ENCODE measurements at places on chromosomes 2 and 18.
A peak's percentile ranks its signal among the peaks of the same experiment; 100 is the strongest.

DNA sequence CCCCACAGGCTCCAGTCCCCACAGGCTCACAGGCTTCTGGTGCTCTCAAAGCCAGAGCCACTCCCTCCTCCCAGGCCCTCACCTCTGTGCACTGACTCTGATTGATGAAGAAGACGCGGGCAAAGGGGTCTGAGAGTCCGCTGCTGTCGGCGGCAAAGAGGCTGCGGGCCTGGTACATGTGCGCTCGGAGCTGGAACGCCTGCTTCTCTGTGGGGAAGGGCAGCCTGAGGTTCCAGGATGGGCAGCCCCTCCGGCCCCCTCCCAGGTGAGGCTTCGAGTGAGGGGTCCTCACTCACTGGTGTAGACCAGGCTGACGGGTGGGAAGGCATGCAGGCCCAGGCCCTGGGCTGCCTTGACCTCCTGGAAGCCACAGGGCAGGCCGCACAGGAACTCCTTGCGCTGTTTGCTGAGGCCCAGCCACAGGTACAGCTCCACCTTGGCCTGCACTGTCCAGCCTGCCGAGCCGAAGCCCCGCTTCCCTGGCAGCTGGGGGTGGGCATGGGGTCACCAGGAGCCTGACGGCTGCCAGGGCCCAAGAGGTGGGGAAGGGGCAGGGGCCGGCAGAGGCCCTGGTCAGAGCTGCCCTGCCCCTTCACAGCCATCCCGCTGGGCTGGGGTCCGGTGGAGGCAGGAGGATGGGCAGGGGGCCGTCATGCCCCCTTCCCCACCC, 2.0 kb downstream of the OTOF start:
- DNase-seq, result no peak

DNA sequence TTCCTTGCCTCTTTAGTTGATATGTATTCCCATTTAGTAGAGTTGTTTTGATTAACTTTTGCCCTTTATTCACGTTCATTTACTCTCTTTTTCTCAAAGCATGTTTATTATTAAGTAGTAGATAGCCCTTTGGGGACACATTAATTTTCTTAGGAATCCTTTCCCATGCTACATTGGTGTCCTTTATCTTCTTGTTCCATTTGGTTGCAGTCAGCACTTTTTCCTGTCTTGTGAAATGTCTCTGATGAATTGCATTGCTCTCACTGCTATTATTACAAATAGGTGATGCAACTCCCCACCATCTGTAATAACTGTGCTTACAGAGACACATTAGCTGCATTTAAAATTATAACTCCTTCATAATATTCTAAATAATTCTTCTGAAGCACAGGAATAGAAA, 428.5 kb upstream of the CNTNAP5 start:
- DNase-seq, result no peak

- DNase-seq, result no peak
Observed at GRCh38 chr18:52812834-52813233, 472.8 kb downstream of the DCC start.

DNA sequence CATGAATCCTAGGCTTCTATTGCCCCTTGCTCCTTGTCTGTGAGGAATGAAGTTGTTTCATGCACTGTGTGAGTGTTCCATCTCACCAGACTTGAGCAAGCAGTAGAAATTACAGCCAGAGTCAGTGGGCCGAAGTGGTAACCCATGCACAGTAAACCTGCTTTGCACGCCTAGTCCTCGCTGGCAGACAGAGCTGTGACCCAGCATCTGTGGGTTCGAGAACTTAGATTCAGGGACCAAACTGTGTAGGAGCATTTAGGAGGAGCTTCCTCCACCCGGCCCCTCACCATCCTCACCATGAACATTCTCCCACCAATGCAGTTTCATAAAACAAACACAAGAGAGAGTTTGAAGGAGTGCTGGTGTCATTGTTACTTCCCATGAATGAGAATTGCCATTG, 21.6 kb upstream of the TEX51 start:
- DNase-seq, result no peak

DNA sequence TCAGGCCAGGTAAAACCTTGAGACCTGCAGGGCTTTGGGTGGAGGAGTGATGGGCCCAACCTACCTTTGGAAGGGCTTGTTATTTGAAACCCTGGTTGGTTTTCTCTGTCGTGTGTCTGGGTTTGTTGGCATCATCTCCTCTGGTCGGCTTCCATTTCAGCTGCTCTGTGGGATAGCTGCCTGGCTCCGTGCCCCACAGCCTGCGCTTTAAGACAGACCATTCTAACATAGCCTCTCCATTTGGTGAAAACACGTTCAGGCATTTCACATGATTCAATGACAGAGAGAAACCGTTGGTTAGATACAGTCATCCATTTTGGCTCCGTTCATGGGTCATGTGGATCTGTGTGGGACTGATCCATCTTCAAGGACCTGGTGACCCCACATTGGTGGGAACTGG, 37.0 kb upstream of the LYPD6B start:
- DNase-seq, result no peak

DNA sequence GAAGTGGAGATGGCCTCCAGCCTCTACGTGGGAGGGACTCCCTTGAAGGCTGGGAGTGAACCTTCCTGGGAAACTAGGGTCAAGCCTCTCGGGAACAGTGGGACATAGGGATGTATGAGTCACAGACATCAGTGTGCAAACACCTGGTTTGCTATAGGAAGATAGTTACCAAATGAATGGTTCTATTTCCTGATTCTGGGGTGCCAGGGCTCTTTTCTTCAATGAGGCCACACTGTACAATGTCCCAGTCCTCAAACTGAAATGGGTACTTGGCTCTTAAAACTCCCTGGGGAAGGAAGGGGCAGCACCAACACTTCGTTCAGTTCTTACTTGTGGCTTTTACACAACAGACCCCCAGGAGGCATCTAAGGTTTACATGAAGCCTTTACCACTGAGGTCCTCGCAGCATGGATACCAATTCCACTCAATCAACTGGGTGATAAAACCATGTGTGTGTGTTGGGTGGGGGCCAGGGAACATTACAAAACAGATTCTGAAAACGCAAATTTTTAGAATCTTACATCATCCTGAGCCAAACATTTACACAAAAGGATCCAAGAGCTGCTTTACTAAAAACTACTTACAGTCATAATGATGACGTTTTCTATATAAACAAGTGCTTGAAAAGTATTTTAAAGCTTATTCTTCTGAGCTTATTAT, 10.4 kb downstream of the ERFE start:
- DNase-seq, result peak; percentile 80

DNA sequence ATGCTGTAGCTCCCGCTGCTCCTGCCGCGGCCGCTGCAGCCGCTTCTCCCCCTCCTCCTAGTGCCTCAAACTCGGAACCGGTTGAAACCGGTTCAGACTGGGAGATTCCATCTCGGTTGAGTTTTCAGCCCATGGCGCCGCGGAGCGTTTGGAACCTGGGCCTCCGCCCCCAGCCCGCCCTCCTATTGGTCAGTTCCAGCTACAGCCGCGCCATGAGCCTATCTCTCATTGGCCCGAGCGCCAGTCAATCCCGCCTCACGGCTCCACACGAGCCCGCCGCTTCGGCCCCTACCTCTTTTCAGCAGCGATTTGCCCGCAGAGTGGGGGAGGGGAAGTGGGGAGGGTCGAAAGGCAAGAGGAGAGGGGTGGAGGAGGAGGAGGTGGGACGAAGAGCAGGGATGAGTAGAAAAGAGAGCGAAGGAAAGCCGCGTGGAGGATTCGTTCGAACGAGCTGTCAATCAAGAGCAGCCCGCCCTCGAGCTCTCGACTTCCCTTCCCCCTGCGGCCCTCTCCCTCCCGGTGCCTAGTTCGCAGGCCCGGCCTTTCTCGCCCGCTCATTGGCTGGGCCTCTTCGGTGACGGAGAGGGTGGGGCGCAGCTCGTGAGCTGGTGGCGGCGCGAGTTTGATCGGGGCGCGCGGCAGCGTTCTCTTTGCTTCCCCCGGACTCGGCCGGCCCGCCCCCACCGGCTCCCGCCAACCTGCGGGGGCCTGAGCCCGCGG, at the start of gene XPO1:
TSS of gene XPO1 (minus strand) at position 157 of the 720 bp plus-strand sequence. CDS start 4,459 bp downstream, outside the sequence.
- peak; percentile 98 for DNase-seq

- no peak for DNase-seq
Observed at GRCh38 chr2:207167099-207167923, 1.6 kb upstream of the KLF7 start.

DNA sequence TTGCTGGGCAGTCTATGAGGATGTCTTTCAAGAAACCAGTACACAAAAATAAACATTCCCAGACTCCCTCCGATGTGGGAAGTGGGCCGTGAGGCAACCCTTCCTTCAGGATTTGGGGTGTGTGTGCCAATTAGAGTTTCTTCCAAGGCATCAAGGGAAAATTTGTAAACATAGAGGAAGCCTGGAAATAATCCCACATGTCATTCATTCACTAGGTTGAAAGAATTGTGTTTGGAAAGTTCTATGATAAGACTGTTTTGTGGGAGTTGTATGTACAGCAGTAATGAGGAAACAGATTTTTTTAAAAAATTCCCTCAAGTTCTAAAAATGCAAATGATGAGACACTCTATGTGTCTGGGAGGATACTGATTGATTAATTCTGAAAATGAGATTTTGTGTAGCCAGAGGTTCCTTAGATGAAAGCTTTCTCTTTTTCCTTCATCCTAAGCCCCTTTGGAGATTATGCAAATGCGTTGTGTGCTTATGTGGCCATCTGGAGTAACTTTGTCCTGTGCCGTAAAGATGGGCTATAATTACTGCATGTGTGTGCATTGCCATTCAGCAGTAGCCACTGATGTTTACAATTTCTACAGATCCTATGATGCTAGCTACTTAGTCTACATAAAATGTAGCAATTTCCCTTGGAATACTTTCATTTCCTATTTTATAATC, 107.8 kb upstream of the TPO start:
- DNase-seq, result no peak

DNA sequence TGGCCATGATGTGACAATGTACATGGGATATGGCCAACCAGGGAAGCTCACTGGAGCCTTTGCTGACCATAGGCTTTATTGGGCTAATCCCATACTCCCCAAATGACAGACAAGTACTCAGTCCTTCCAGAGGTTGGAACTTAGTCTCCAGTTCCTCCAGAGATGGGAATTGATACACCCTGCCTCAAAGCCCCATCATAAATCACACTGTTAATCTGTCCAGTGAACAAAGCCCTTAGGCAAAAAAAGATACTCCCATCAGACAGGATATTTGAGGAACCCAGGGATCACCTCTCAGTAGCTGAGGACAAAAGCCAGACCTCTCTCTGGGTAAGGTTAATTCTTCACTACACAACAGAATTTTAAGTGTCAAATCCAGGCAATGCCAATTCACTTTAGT, 247.5 kb upstream of the CDH20 start:
- no peak for DNase-seq

- DNase-seq, result no peak
Observed at GRCh38 chr2:23611839-23612238, 226.9 kb downstream of the KLHL29 start.

- DNase-seq, result no peak
Observed at GRCh38 chr2:234446404-234447076, 50.3 kb downstream of the ARL4C start.

GRCh38 chr2:75640621-75641121, 5.9 kb upstream of the MRPL19 start:
- DNase-seq, result peak; percentile 29

GRCh38 chr2:162915858-162916257, 77.3 kb upstream of the KCNH7 start:
- DNase-seq, result no peak

- DNase-seq, result no peak
Observed at GRCh38 chr18:5584746-5585417, 41.1 kb upstream of the EPB41L3 start.

DNA sequence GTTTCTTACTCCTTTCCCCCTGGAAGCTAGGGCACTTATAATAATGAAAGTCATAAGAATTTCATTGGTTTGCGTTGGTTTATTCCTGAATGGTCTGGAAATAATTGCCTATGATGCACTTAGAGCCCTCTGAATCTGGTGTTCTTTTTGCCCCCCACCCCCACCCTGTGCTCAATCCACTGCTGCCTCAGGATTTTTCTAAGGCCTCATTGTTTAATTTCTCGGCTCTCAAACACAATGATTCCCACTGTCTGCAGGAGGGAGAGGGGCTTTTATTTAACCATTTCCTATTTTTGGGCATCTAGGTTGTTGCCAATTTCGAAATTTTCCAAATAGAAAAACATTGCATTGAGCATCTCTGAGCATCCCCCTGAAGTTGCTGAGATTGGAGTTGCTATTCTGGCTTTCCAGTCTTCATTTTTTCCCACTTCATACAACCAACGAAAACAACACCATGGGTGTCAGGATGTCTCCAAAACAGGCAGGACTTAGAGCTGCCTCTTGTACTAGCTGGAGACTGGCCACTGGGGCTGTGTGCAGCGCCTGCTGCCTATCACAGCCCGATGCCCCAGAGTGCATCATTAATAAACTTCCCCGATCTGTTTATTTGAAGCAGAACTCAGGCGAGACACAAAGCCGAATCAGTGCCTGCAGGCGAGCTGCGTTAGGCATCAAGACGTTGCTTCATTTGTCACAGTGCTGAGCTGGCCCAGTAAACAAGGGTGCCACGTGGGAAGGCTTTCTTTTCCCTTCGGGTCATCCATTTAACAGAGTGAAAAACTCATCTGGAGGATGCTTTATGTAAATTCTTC, 1.8 kb upstream of the PCARE start:
- DNase-seq, result no peak

GRCh38 chr2:197097578-197098366, 171.3 kb upstream of the PGAP1 start:
- DNase-seq, result peak; percentile 61

GRCh38 chr2:205905576-205905975, 180.4 kb downstream of the INO80D start:
- DNase-seq, result no peak

- DNase-seq, result no peak
Observed at GRCh38 chr2:238600506-238601432, 174.0 kb downstream of the ASB1 start.

- no peak for DNase-seq
Observed at GRCh38 chr2:72395096-72395495, 247.4 kb upstream of the CYP26B1 start.

- peak; percentile 87 for DNase-seq
Observed at GRCh38 chr2:74576863-74577229, 22.3 kb downstream of the DOK1 start.

DNA sequence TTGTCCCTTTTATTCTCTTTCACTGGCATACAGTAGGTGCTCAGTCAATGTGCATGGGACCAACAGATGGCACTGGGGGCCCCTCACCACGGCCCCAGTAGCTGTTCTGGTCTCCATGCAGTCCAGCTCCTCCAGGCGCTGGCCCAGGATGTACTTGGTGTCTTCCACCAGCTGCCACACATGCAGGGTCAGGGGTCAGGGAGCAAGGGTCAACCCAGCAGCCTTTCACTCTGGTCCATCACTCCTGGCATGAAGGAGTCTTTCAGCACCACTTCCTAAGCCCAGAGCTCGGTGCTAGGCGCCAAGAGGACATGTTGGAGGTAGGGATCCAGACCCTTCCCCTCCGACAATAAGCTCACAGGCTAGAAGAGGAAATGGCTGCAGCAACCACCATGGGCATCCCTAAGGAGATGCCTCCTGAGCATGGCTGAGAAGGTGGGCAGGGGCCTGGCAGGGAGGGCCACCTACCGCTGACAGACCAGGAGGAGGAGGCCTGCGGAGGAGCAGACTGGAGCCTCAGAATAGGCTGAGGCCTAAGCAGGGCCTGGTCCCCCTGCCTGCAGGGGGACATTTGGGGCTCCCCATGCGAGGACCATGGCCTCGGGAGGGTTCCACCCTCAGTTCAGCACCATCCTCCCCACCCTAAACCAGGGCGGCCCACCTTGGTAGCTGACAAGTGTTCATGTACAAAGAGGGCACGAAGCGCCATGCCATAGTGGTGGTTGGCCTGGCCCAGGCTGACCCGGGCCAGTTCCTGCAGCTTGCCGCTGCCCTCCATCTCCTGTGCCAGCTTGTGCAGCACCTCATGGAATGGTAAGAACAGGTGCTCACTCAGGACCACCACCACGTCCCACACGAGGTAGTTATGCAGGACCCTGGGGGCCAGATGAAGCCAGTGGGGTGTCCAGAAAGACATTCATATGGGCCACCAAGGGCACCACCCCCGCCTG, 10.2 kb downstream of the ALPG start:
- no peak for DNase-seq

Measured in AG09309 (cell line).